ENCODE measurements at places on chromosomes 7 and 10.
A peak's percentile ranks its signal among the peaks of the same experiment; 100 is the strongest.

- DNase-seq = no peak
These were observed 28.6 kb downstream of the PARD3 start for GRCh38 chr10:34786464-34786863.

- no peak for DNase-seq
These were observed 9.9 kb upstream of the OR2A5 start for GRCh38 chr7:144038887-144039286.

GRCh38 chr10:72948762-72949161, 5.8 kb downstream of the PLA2G12B start:
- no peak for DNase-seq

DNA sequence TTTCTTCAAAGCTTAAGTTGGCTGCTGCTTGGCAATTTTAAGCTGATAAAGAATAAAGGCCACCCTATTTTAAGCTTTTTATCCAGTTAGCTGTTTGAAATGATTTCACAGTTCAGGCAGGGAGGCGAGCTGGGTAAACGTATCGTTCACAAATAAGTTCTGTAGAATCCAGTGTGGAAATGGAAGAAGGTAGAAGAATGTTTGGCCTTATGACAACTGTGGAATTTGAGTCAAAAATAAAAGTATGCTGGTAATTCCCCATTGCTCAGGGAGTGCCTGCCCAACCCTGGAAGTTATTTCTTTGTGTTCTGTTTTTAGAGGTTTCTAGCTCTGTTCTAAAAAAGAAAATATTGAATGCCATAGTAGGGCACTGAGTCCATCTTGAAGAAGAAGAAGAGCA, 113.1 kb downstream of the ARL4A start:
- no peak for DNase-seq

DNA sequence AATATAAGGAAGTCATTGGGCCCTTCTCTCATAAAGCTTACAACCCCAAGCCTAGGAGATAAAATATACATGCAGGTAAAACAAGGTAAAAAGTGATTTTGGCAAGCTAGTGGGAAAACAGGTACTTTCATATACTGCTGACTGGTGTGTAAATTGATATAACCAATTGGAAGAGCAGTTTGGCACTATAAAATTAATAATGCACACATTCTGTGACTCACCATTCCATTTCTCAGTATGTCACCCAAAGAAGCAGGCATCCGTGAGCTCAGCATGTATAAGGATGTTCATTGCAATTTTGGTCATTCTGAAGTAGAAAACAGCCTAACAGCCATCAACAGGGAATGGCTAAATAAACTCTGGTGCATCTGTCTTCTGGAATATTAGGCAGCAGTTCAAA, 2.9 kb downstream of the MACROH2A2 start:
- DNase-seq = no peak

DNA sequence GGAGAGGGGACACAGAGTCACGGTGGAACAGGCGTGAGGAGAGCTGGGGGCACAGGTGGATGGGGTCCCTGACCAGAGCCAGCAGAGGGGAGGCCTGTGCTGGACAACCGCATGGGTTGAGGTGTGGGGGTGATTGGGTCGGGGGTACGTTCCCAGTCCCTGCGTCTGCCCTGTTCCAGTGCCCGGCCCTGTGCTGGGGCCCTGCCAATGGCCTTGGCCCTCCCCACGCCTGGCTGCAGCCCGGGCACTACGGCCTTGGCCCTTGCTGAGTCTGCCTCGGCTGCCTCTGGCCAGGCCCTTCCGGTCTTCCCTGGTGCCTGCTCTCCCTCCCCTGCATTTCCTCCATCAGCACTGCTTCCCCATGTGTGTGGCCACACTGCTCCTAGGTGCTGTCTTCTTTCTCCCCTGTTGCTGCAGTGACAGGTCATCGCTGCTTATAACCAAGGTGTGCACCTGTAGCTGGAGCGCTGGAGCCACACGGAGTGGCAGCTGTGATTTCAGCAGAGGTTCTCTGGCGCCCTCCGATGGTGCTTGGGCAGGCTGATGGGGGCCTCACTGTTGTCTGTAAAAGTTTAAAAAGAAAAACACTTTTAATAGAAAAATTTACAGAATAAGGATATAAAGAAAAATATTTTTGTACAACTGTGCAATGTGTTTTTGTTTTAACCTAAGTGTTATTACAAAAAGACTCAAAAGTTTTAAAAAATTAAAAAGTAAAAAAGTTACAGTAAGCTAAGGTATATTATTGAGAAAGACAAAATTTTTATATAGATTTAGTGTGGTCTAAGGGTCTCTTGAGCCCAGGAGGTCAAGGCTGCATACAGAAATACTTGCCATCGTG, 45.2 kb upstream of the BHLHA15 start:
- no peak for DNase-seq

GRCh38 chr10:30784897-30785605, 155.5 kb upstream of the LYZL2 start:
- DNase-seq = peak; percentile 7

GRCh38 chr10:71494980-71495381, 98.3 kb downstream of the CDH23 start:
- DNase-seq = no peak

DNA sequence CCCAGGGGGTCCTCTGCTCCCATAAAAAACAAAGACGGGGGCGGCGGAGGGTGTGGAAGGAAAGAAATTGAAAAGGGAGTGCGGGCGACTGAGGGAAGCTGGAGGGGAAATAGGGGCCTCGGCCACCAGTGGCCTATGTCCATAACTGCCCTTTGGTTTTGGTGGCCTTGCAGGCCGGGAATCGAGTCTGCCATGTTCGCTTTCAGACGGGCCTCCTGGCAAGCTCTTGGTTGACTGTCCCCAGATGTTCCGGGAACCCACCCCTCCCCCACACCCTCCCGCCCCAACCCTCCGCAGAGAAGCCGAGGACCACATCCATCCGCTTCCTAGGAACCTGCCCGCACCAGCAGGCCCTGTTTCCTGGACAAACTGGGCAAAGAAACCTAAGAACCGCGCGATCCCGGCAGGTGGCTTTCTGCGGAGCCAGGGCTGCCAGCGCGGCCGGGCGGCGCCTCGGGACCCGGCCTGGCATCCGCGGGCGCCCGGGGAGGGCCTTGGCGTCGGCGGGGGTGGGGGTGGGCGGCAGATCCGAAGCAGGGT, 20.0 kb upstream of the GATA3 start:
- DNase-seq = no peak

GRCh38 chr7:35256256-35257175, 2.6 kb upstream of the TBX20 start:
- DNase-seq = no peak

GRCh38 chr10:18659819-18660535, 746 bp downstream of the ARL5B start:
- no peak for DNase-seq

GRCh38 chr10:78210548-78210947, 176.9 kb downstream of the RPS24 start:
- no peak for DNase-seq

- DNase-seq = no peak
These were observed 279.9 kb downstream of the ARL4A start for GRCh38 chr7:12967322-12967721.

- no peak for DNase-seq
These were observed 33.7 kb upstream of the TMEM26 start for GRCh38 chr10:61486738-61487396.

- no peak for DNase-seq
These were observed 295.0 kb downstream of the PARD3 start for GRCh38 chr10:34520084-34520483.

GRCh38 chr7:152937282-152937681, 177.7 kb downstream of the ACTR3B start:
- no peak for DNase-seq

- DNase-seq = no peak
These were observed 67.5 kb upstream of the COMTD1 start for GRCh38 chr10:75303045-75303777.

DNA sequence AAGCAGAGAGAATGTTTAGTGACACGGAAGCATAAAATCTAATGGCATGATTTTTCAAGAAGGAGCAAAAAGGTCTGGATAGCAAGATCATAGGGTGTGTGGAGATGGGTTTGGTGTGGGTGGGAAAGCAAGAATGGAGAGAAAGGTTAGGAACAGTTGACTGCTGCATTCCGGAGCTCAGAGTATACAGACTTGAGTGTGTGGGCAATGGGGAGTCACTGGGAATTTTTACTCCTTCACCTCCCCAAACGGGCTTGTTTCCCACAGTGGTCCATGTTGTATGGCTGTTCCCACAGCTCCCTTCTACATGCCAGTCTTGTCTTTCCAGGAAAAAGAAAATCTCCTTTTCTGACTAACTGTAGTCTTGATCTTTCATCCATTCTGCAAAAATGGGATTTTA, 122.1 kb downstream of the CDK6 start:
- no peak for DNase-seq

DNA sequence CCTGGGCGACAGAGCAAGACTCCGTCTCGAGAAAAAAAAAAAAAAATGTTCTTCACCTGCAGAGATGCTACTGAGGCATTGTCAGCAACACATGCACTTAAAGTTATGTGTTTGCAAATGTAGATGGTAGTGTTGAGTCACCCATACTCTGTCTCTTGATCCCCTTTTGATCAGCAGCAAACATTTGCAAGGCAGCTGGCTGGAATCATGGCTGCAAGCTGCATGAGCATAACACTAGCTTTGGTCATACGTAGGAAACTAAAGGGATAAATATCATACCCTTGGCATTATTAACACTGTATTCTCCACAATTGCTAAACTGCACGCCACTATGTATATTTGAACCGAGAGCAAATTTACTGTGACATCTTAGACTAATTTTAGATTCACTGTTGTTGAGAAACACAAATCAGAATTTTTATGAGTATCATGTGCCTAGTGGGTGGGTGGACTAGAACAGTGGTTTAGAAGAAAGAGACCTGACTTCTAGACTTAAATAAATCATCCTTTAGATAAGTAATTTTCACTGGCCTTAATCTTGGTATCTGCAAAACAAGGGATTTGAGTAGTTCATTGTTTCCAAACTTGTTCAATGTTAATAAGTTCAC, 229.3 kb upstream of the MEOX2 start:
- DNase-seq = no peak

GRCh38 chr7:141189231-141189630, 115.4 kb downstream of the TMEM178B start:
- no peak for DNase-seq

DNA sequence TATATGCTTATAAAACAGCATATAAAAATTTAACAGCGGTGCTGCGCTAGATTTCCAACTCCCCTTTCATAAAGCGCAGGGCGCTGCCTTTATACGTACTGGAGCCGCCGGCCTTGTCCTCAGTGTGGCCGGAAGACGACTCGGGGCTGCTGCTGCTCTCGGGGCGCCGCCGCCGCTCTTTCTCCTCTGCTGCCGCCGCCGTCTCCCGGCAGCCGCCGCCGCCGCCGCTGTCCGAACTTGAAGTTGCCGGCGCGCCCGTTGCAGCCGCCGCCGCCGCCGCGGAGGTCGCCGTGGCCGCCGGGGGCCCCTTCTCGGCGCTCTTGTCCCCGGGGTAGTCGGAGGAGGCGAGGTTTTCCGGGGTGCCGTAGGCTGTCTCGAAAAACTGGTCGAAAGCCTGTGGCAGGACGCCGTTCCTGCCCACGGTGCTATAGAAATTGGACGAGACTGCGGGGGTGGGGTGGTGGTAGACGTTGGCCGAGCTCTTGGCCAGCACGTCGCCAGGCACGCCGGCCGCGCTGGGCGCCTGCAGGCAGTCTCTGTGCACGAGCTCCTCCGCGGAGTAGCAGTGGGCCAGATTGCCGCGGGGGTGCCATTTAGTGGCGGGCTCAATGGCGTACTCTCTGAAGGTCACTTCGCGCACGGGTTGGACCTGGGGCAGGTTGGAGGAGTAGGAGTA, 557 bp downstream of the HOXA11 start:
- no peak for DNase-seq

GRCh38 chr7:127844165-127844564, 187.1 kb downstream of the LRRC4 start:
- DNase-seq = no peak

DNA sequence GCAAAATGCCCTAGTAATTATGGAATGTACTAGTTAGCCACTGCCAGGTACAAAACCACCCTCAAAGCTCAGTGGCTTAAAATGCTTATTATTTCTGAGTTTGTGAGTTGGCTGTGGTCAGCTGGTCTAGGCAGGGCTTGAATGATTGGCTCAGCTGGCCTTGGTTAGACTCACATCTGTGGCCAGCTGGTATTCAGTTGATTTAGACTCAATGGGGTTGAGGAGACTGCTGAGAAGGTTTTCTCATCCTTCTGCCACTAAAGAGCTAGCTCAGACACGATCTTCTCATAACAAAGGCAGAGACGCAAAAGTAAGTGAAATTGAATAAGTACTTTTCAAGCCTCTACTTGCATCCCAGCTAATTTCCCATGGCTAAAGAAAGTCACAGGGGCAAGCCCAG, 57.1 kb upstream of the CYP2C18 start:
- DNase-seq = no peak

GRCh38 chr10:62019013-62019684, 117.7 kb downstream of the ARID5B start:
- no peak for DNase-seq

- no peak for DNase-seq
These were observed 8.1 kb downstream of the TRIM8 start for GRCh38 chr10:102652170-102652916.

GRCh38 chr10:73876157-73876556, 1.8 kb upstream of the CAMK2G start:
- no peak for DNase-seq

DNA sequence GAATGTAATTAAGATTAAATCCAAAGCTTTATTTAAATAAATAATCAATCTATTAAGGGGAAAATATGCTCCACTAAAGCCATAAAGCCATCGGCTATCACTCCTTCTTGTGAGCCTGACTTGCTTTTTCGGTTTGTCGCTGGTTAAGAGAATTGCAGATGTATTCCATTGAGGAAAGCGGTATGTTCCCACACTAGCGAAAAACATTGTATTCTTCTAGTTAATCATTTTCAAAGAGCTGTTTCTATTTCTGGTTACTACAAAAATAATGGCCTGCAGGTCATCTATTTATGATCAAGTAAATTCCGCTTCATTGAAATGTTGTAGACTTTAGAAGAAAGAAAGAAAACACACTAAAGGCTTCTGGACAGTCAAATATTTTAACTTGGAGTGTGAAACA, 173.4 kb downstream of the CACNB2 start:
- no peak for DNase-seq

DNA sequence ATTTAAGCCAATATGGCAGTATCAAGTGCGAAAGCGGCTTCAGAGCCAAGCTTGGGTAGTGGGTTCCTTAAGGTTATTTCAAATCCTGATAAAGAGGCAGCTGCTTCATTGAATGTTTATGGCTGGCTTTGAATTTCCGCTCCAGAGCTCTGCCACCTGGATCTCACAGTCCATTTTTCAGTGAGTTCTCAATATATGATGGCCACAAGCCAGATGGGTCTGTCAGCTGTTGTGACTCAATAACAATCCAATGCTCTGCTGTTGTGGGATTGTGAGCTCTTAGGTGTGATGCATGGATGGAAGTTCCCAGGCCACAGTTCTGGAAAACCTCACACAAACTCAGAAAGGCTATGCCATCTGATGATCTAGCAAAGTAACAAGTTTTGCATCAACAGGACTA, 743.8 kb upstream of the LRRN3 start:
- DNase-seq = no peak

All from cortex of kidney (tissue), 1 donor.